Stimulated activated CD4-positive, alpha-beta T cell treated with anti-CD3 and anti-CD28 coated beads, Interleukin-4, amount 100 ng/mL, for 1 hour (primary cell): ENCODE measurements at places on chromosomes 7 and 10.

DNA sequence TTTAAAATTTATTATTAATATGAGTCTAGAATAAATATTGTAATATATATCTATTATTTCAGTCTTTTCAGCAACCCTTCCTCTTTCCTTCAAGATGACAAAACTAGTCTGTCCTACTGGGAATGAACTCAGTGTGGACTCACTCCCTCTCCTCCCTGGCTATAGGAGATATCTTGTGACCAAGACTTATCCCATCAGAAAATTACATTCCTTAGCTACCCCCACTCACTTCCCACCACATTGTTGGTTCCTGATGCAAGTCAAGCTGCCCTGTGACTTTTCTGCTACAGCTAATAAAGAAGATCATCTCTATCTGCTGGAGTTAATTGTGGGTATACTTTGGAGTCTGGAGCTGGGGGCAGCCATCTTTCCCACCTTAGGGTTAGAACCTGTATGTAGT is 28.0 kb upstream of the MCU start:
- DNase-seq = no peak

DNA sequence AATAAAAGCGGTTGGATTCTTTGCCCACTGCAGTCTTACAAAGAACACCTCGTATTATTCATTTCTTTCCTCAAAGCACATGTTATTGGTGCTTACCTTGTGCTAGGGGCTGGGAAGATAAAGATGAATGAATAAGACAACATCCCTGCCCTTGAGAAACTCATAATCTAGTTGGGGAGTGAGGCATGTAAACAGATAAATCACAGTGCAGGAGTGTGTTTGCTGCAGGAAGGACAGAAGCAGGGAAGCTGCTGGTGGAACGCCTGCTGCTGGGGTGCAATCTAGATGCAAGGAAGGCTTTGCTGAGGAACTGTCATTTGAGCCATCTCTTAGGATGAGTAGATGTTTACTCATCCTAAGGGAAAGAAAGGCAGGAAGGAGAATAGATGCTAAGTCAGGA is 135.6 kb downstream of the TMEM178B start:
- DNase-seq = no peak

- DNase-seq = no peak
These were observed 8.8 kb downstream of the OGDH start for GRCh38 chr7:44615149-44615611.

DNA sequence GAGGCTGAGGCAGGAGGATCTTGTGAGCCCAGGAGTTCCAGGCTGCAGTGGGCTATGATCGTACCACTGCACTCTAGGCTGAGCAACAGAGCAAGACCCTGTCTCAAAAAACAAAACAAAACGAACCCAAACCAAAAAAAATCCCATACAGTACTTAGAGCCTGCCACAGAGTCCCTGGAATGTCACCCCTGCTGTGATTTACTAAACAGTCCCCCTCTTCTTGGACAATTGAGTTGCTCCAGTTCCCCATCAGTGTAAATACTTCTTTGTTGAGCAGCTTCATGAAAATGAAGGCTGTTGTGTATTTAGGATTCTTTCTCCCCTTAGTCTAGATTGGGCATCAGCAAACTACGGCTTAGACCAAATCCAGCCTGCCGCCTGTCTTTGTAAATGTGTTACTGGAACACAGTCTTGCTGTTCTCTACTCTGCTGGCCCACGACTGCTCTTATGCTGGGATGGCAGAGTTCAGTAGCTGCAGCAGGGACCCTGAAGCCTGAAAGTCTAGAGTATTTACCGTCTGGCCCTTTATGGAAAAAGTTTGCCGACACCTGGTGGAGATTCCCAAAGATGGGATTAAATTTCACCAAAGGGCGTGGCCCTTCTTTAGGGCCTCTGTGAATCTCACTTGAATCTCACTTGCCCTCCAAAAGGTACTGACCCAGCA is 57.8 kb downstream of the PALD1 start:
- no peak for DNase-seq

DNA sequence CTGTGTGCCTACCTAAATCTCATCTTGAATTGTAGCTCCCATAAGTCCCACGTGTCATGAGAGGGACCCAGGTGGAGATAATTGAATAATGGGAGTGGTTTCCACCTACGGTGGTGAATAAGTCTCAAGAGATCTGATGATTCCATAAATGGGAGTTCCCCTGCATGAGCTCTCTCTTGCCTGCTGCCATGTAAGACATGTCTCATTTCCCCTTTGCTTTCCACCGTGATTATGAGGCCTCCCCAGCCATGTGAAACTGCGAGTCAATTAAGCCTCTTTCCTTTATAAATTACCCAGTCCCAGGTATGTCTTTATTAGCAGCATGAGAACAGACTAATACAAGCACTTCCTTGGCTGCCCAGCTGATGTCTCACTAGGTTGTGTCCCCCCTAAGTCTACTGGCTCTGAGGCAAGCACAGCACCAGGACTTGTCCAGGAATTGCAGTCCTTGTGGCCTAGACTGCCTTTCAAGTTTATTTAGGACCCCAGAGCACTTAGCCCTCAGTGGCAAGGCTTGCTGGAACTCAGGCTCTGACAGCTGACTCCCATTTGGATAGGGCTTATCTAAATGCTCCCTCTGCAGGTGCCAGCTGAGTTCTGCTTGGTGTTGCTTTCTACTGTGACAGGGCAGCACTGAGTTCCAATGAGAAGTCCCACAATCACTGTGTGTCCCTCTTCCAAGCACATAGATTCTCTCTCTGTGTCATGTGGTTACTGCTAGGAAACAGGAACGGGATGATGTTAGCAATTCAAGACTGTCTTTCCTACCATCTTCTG is 59.0 kb upstream of the TAS2R16 start:
- no peak for DNase-seq

DNA sequence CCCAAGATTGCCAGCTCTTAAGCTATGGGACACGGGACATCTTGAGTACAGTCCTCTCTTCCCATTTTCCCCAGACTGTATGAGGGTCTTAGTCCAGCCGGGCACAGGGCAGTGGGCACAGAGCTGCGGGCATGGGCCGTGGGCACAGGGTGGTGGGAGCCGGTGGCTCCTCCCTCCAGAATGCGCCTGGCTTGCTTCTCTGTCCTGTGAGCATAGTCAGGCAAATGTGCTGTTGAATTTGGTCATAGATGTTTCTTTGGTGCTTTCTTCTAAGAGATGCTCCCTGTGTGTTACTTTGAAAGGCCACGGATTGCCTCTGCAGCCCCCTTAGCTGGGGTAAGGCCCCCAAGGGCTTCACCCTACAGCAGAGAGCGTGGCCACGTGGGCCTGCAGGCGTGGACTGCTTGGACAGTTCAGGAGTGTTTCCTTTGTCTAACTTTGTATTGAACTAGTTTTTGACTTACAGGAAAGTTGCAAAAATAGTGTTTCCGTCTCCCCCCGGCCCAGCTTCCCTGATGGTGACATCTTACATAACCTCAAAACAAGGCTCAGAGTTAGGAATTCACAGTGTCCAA is 24.7 kb downstream of the LRRC27 start:
- DNase-seq = no peak

DNA sequence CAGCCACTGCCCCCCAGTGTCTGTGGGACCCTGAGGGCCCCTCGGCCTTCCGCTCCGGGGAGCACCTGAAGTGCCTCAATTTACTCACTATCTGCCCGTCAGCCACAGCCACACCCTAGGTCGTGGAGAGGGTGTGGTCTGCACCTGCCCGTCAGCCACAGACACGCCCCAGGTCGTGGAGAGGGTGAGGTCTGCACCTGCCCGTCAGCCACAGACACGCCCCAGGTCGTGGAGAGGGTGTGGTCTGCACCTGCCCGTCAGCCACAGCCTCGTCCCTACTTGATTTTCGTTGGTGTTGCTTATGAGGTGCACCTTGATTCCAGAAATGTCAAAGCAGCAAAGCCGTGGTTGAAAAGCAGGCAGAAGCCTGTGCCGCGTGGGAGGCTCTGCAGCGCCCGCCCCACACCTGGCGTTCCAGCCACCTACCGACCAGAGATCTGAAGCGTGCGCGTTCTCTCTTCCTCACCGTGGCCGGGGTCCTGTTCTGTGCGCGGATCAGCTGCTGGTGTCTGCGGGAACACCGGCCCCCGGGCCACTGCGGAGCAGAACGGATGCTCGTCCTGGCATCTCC is 101.6 kb downstream of the DYNC2I1 start:
- DNase-seq = peak; percentile 29

DNA sequence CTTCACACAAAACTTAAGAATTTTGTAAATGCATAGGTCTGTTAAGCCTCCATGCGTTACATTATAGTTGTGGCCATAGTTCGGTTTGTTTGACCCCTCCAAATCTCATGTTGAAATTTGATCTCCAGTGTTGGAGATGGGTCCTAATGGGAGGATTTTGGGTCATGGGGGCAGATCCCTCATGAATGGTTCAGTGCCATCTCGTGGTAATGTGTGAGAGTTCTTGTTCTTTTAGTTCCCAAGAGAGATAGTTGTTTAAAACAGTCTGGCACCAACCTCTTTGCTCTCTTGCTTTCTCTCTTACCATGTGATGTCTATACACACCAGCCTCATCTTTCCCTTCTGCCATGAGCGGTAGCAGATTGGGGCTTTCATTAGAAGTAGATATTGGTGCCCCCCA is 264.3 kb downstream of the TCF7L2 start:
- DNase-seq = no peak

GRCh38 chr10:116271593-116272439 is 1.2 kb downstream of the GFRA1 start:
- DNase-seq = no peak

GRCh38 chr10:93199191-93199751 is 125.6 kb downstream of the CYP26A1 start:
- no peak for DNase-seq

DNA sequence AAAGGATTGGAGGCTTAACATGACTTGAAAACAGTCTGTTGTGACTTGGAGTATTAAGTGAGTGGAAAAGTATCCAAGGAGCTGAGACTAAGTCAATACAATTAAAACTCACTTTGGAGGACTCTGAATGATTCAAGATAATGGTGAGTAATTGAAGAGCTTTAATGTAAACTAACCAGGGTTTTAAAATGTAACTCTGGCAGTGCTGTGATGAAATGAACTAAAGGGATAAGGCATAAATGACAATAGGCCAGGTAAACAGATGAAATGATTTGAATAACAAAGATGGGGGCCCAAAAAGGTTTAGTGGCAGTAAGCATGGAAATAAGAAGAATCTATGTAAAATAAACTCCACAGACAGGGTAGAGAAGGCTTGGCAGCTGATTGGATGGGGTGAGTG is 316.5 kb upstream of the CACNA2D1 start:
- no peak for DNase-seq

DNA sequence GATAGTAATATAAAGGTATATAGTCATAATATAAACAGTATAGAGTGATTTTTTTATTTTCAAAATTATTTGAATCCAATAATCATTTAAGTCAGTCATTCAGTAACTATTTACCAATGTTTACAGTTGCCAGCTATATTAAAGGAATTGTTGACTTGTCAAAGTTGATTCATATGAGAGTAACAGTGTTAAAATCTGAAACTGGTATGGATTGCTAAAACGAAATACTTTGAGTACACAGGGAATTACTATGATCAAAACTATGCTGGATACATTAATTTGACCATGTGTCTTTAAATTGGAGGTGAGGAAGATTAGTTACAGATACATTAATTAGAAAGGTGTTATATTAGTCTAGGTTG is 282.6 kb downstream of the ADK start:
- DNase-seq = no peak

GRCh38 chr7:20030915-20031362 is 186.2 kb downstream of the MACC1 start:
- no peak for DNase-seq
